ENCODE measurements at places on chromosomes 6 and 20.

DNA sequence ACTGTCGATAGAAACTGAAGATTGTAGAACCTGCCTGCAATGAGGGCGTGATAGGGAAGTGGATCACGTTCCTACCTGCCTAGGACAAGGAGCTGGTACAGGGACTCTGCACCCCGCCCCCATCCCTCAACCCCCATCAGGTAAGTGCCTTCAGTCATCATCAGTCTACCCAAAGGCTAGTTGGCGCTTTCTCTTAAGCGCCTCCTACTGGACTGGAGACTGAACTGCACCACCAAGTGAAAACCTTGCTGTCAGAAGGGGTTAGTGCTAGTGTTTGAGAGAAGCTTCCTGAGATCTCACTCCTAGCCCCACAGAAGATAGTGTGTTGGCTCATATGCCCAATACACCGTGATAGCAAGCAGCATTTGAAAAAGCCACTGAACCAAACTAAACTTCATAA, 706.5 kb upstream of the MAN1A1 start:
- no peaks in the 10 kb centered on the region for H3K4me1 ChIP-seq
- no peaks in the 10 kb centered on the region for H3K27me3 ChIP-seq
- no peak overlapping the region for H3K27ac ChIP-seq
- H3K36me3 ChIP-seq: no peaks in the 10 kb centered on the region

DNA sequence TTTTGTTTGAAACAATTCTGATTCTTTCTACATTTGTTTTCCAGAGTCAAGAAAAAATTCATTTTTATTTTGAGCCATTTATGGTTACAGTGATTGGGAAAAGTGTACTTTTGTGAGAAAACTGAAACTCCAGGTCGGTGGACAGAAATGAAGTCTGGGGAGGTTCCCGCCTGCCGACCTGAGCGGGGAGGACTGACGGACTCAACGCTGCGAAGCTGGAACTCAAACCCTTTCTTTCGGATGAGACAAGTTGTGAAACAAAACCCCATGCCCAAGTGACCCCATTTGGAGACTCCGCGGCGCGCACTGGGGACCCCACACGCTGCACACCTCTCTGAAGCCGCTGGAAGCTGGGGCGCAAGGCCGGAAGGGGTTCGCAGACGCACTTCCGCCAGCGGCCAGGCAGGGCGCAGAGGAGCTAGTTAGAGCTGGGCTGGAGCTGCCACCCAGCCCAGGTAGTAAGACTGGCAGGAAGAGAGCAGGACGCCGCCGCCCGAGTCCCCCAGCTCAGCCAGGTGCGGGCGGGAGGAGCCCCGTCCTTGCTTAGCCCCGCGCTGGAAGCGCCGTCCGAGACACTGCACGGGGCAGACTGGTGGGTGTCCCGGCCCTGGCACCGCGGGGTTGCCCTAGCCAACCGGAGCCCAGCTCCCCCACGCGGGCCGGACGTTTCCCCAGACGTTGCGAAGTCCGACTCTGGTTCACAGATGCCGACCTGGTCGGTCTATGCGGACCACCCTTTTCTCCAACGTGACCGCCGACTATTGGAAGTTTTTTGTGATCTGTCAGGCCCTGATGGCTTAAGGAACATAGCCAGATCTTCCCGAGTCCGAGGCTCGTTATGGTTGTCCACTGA, 19.8 kb upstream of the ZSCAN16 start:
- peaks cover 4% of the 10 kb centered on the region for H3K27me3 ChIP-seq
- no peaks in the 10 kb centered on the region for H3K36me3 ChIP-seq
- DNase-seq: peak; percentile 90
- peak overlapping the region; percentile 92 for H3K27ac ChIP-seq

DNA sequence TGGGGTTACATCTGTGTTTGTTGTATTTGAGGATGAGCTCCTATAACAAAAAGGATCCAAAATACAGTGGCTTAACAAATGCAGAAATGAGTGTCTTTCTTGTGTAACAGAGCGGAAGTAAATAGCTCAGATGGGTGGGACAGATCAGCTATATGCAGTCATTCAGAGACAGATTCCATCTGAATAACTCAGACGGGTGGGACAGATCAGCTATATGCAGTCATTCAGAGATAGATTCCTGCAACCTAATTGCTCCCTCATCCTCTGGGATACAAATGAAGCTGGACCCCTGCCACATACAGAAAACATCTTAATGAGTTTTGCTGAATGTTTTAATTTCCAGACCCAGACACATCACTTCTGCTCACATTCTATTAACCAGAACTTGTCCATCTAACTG, 332.3 kb downstream of the BCKDHB start:
- no peak for DNase-seq
- no peaks in the 10 kb centered on the region for H3K27me3 ChIP-seq
- H3K36me3 ChIP-seq: no peaks in the 10 kb centered on the region
- H3K4me1 ChIP-seq: no peaks in the 10 kb centered on the region

GRCh38 chr6:120966321-120966720, 368.0 kb downstream of the TBC1D32 start:
- no peaks in the 10 kb centered on the region for H3K27me3 ChIP-seq
- no peak overlapping the region for H3K27ac ChIP-seq
- H3K36me3 ChIP-seq: no peaks in the 10 kb centered on the region
- no peak for DNase-seq

DNA sequence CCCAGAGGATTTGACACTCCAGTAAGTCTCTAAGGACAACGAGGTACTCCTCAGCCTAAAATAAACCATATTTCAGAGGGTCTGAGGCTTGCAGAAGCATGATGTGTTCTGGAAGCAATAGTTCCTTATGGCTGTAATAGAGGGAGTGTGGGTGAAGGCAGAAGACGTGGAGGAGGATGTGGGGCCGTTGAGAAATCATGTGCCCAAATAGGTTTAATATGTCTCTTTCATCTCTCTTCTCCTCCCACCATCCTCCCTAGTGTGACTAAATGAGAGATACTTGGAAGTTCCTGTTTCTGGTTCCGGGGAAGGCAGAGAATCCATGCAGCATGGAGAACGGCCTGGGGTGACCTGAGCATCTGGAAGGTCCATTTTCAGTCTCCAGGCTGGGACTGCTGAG, 174.0 kb upstream of the RSPO3 start:
- no peaks in the 10 kb centered on the region for H3K4me1 ChIP-seq
- H3K4me3 ChIP-seq: no peak overlapping the region
- H3K27me3 ChIP-seq: no peaks in the 10 kb centered on the region
- no peak for DNase-seq

GRCh38 chr20:56631990-56632327, 2.9 kb downstream of the TFAP2C start:
- H3K4me1 ChIP-seq: peaks cover 12% of the 10 kb centered on the region
- H3K36me3 ChIP-seq: no peaks in the 10 kb centered on the region
- H3K4me3 ChIP-seq: no peak overlapping the region
- no peak for DNase-seq
- peaks cover 58% of the 10 kb centered on the region for H3K27me3 ChIP-seq
- no peak overlapping the region for H3K27ac ChIP-seq

GRCh38 chr20:40438161-40438830, 250.7 kb downstream of the MAFB start:
- H3K4me1 ChIP-seq: no peaks in the 10 kb centered on the region
- peaks cover 2% of the 10 kb centered on the region for H3K27me3 ChIP-seq
- DNase-seq: no peak
- no peaks in the 10 kb centered on the region for H3K36me3 ChIP-seq
- H3K27ac ChIP-seq: no peak overlapping the region

DNA sequence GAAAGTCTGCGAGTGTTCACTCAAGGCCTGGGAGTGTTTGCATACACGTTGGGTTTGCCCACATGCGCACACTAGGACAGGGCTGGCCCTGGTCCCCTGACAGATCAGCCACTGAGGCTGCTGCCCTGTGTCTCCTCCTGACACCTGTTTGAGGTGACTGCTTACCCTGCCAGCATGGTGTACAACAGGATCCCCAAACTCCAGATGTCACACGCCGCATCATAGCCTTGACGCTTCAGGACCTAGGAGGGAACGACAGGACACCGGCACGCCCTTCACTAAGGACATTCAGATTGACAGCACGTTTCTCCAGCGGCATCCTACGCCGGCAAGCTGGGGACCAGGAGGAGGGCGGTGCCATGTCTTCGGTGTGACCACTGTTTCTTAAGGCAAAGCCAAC, 37.0 kb upstream of the MPC1 start:
- H3K36me3 ChIP-seq: peaks cover 13% of the 10 kb centered on the region
- peaks cover 65% of the 10 kb centered on the region for H3K4me1 ChIP-seq
- peak overlapping the region; percentile 75 for H3K27ac ChIP-seq
- no peak overlapping the region for H3K4me3 ChIP-seq

- H3K27ac ChIP-seq: no peak overlapping the region
- peaks cover 15% of the 10 kb centered on the region for H3K4me1 ChIP-seq
- no peak overlapping the region for H3K4me3 ChIP-seq
- peaks cover 2% of the 10 kb centered on the region for H3K27me3 ChIP-seq
These were observed 108.8 kb upstream of the JARID2 start for GRCh38 chr6:15137086-15137485.

GRCh38 chr6:142290851-142291250, 11.0 kb upstream of the ADGRG6 start:
- no peaks in the 10 kb centered on the region for H3K36me3 ChIP-seq
- H3K4me3 ChIP-seq: no peak overlapping the region
- H3K4me1 ChIP-seq: no peaks in the 10 kb centered on the region

- peaks cover 18% of the 10 kb centered on the region for H3K36me3 ChIP-seq
- peak overlapping the region; percentile 88 for H3K4me3 ChIP-seq
- H3K4me1 ChIP-seq: peaks cover 30% of the 10 kb centered on the region
These were observed 926 bp downstream of the MYLIP start for GRCh38 chr6:16129623-16130401.

DNA sequence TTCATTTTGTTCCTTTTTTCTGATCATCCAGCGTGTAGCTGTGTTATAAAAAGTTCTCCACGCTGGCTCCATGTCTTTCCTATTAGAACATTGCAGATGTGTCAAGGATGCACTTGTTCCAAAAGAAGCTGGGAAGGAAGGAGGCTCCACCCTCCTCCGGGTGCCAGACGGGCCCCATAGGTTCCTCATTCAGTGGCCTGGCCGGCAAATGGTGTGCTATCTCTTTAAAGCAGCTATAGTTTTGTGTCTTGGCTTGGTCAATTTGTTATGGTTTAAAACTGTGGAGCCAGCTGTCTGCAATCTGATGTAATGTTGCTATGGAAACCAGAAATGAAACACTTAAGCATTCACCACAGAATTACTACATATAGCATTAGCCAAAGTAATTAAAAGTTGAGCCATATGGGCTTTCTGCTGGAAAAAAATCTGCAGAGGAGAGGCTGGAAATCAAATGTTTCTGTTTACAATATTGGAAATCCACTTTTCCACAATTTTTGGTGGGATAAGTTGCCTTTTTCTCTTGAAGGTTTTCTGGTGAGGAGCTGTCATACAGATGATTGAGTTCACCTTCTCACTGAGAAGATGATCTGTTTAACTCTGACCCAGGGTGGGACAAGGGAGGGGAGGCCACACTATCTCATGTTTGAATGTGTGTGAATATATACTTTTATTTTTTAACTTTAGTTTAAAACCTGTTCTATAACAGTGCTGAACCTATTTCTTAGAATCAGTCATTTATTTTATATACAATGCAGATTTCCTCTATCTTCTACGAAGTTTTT, 167.4 kb downstream of the SASH1 start:
- no peak overlapping the region for H3K27ac ChIP-seq
- H3K4me3 ChIP-seq: no peak overlapping the region
- no peaks in the 10 kb centered on the region for H3K4me1 ChIP-seq

GRCh38 chr6:17562636-17563035, 37.5 kb upstream of the FAM8A1 start:
- no peak for DNase-seq
- H3K4me3 ChIP-seq: no peak overlapping the region
- no peaks in the 10 kb centered on the region for H3K4me1 ChIP-seq
- H3K27me3 ChIP-seq: peaks cover 2% of the 10 kb centered on the region

DNA sequence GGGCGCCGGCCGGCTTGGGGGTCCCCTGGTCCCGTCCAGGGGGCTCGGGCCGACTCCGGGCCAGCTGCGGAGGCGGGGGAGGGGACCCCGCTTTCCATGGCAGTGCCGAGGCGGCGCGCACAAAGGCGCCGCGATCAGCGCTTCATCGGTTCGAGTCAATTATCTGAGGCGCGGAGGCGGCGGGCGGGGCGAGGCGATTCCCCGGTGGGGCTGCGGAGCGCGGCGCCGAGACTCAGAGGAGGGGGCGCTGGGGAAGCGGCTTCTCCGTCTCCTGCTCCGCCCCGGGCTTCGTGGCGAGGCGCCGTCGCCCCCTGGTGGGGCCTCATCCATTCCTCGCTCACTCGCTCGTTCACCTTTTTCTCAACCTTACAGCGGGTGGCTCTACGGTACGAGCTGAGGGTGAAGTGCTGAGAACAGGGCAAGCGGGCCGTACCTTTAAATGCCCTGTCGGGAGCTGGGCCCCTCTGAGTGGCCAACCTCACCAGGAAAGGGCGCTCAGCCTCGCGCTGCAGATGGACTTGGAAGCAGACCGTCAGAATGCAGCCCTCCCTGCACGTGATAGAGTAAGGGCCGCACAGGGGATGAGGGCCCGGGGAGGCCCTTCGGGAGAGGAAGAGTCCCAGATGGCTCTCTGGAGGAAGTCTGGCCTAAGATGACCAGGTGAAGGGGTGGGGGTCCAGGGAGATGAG, 39.9 kb downstream of the SLC52A3 start:
- no peaks in the 10 kb centered on the region for H3K36me3 ChIP-seq
- no peak overlapping the region for H3K27ac ChIP-seq
- H3K4me3 ChIP-seq: no peak overlapping the region
- peak; percentile 73 for DNase-seq

DNA sequence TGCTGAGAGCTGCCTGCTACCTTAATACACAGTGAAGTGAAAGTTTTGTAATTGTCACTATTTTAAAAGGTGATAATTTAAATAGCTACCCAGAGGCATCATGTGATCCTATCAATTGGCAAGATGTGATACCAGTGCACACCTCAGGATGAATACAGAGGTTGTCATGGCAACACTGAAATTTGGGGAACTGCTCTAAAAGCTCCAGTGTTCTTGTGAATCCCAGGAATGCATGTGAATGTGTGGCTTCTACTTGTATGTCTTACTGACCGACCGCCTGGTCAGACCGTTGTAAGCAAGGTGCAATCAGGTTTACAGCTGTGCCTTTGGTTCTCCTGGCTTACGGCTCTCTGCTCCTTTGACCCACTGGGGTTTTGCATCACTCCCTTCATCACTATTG, 146.3 kb upstream of the GJE1 start:
- no peaks in the 10 kb centered on the region for H3K36me3 ChIP-seq
- no peak for DNase-seq
- H3K27me3 ChIP-seq: peaks cover 5% of the 10 kb centered on the region
- peaks cover 2% of the 10 kb centered on the region for H3K4me1 ChIP-seq
- no peak overlapping the region for H3K27ac ChIP-seq
